ENCODE measurements at places on chromosomes 5 and 9.

- DNase-seq: no peak
Observed at GRCh38 chr9:127030814-127031740, 91.4 kb downstream of the ANGPTL2 start.

- no peak for DNase-seq
Observed at GRCh38 chr5:126912616-126913200, 117.7 kb downstream of the MARCHF3 start.

DNA sequence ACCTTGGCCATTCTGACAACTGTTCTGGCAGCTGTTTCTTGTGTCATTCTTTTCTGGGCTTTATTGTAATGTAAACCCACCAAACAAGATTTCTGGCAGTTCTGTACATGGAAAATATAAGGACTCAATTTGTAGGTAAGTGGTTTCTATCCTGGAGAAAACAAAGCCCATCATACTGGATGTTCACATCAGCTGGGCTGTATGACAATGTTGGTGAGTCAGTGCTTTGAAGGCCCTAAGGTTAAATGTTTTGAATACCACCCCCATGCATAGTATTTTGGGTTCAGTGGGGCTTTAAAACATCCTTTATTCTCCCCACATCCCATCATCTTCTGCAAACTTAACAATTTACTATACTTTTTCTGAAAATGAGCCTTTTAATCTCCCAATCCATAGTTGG, 52.5 kb downstream of the SH3GL2 start:
- DNase-seq: no peak

- no peak for DNase-seq
Observed at GRCh38 chr5:61748121-61748520, 416.1 kb downstream of the ZSWIM6 start.

- DNase-seq: no peak
Observed at GRCh38 chr9:33012328-33013069, 11.1 kb upstream of the APTX start.

DNA sequence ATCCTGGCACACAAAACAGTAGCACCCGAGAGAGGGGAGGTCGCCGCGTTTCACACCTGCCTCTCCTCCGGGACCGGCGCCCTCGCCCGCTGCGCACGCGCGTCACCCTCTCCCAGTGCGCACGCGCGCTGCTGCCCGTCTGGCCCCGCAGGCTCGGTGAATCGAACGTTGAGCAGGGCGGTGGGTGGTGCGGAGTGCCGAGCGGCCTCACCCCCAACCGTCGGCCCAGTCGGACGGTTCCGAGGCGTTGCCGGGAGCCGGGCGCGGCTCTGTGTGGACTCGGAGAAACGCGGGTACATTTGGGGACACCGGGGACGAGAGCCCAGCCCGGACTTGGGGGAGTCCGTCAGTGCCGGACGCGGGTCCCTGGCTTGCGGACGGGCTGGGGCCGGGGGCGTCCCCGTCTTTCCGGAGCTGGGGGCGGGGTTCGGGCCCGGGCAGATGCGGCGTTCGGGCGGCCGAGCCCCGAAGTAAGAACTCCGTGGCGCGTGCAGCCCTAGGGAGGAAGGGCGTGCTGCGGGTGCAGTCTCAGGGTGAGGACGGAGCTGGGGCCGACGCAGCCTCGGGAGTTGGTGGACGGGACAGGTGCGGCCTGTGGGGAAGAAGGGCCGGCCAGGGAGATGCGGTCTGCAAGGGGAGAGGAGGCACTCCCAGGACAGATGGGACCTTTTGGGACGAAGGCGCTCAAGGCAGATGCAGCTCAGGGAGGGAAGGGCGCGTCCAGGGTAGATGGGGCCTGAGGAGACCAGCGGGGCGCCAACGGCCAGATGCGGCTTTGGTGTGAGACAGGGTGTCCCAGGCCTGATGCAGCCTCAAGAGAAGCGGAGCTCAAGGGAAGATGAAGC, at the start of gene POMT1:
Gene POMT1, plus strand, starts transcription at position 138 of the 845 bp plus-strand sequence. CDS start 1,301 bp downstream, outside the sequence.
- peak; percentile 90 for DNase-seq

GRCh38 chr5:67209141-67209771, 12.7 kb upstream of the CD180 start:
- DNase-seq: peak; percentile 72

- DNase-seq: no peak
Observed at GRCh38 chr9:35811381-35812024, 559 bp downstream of the SPAG8 start.

DNA sequence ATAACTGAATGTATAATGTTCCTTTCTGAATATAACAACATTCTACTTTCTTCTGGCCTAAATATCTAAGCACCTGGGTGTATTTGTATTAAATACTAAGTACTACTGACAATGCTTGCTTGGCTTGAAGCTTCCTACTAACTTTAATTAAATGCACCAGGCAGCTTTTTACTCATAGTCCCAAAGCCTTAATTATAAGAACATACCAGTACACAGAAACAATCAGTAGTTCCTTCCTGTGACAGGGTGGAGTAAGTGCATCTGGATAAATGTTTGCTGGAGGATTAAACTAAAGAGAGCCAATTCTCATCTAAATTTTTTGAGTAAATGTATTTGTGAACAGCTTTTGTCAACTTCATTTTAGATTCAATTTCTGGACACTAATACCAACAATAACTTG, 558.6 kb upstream of the SEMA6A start:
- DNase-seq: no peak

DNA sequence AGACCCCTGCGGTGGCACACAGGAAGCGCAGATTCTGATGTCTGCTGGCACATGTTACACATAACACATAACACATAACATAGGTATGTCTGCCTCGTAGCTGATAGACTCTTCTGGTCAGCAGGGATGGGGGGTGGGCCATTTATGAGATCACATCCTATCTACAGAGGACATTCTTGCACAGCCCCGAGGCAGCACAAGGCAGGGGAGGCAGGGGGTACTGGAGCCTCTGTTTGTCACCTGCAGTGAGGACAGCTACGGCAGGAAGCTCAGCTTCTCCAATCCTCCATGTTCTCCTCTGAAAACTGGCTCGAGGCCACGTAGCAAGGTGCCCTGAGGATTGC, 16.7 kb upstream of the MED10 start:
- no peak for DNase-seq
